ENCODE measurements at places on chromosomes 2 and 18.

GRCh38 chr2:151947813-151948165 is 119.6 kb upstream of the ARL5A start:
- no peak for DNase-seq

DNA sequence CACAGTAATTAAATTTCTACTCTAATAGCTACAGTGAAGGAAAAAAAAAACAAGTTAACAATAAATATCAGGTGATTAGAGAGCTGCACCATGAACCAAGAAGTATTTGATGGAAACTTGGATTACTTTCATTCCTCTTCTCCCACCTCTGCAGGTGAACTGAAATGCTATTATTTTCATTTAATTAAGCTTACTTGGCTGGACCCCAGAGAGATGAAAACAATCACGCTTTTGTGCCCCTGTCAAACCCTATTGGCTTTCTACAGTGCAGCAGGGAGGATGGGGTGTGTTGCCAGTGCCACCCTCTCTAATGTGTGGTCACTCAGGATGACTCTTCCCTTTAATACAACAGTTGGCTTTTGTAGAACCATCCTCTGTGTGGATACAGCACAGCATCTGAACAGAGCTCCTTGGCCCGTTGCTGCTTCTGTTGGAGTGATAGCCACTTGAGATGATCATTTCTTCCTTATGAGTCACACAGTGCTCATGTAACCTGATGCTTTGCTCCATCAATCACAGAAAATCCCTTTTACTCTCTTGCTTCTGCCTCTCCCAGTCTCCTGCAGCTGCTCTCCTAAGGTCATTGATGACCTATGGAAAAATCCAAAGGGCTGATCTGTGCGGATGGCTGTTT is 5.5 kb upstream of the ARL4C start:
- DNase-seq, result no peak

- no peak for DNase-seq
Observed at GRCh38 chr18:8659609-8660242, 45.6 kb upstream of the MTCL1 start.

- peak; percentile 86 for DNase-seq
Observed at GRCh38 chr2:230658877-230659652, 53.6 kb upstream of the CAB39 start.

DNA sequence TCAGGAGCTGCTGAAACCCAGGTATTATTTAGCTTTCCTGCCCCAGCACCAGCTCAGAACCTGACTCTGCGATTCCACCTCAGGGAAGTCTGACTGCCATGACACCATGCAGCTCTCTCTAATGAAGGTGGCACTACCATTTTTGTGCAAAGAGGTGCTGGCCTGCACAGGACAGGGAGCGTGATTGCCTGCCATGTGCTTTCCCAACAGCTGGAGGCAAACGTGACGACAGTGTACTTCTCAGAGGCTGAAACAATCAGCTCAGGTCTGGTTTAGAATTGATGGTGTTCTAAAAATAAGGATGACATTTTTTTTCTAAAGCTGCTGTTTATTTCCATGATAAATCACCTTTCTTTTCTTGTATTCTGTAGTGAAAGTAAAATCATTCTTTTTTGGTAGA is 75.2 kb upstream of the TTC39C start:
- no peak for DNase-seq

DNA sequence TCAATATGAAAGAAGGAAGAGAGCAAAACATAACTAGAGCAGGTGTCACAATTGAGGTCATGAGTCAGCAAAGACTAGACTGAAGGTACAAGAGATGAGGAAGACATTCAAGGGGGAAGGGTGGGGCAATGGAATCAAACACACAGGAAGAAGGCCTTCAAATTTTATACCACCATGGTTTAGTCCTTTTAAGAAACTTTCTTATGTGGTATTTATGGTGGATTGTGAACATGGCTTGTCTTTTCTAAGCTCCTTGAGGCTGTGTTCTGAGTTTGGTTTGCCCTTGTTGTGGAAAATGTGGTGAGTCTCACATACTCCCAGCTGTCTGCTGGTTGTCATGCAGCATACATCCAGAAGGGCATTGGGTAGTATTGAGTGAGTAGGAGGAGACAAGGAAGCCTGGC is 62.1 kb downstream of the NABP1 start:
- peak; percentile 35 for DNase-seq

DNA sequence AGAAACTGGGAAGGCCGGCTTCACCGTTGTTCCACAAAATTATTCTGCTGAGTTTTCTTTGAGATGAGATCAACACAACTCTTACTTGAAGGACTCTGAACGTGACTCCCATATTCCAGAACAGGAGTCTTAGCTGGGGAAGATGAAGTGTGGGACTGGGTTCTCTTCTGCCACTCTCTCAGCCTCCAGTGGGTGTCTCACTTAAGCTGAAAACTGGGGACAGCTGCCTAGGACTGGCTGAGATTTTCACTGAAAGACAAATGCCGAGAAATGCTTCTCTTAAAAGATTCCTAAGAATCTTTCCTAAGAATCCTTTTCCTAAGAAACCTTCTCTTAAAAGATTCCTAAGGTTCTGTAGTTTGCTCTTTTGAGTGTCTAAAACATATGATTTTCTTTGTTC is 156.6 kb upstream of the LHCGR start:
- no peak for DNase-seq

DNA sequence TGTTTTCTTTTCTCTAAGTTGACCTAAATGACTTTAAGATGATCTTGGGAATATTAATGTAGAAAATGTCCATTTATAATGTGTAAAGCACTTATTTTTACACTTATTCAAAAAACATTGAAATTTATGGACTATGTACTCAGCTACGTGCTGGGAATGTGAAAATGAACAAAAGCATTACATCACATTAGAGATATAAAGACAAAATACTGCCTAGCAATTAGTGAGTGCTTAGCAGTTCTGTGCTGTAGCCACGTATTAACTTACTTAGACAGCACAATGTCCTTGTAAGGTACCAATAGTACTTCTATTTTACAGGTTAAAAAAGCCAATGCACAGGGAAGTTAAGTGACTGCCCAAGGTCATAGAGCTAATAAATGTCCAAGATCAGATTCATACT is 103.8 kb upstream of the TTN start:
- no peak for DNase-seq

GRCh38 chr2:227163485-227163997 is 464 bp downstream of the COL4A4 start:
- no peak for DNase-seq

- no peak for DNase-seq
Observed at GRCh38 chr18:45863469-45863868, 38.0 kb downstream of the SIGLEC15 start.

DNA sequence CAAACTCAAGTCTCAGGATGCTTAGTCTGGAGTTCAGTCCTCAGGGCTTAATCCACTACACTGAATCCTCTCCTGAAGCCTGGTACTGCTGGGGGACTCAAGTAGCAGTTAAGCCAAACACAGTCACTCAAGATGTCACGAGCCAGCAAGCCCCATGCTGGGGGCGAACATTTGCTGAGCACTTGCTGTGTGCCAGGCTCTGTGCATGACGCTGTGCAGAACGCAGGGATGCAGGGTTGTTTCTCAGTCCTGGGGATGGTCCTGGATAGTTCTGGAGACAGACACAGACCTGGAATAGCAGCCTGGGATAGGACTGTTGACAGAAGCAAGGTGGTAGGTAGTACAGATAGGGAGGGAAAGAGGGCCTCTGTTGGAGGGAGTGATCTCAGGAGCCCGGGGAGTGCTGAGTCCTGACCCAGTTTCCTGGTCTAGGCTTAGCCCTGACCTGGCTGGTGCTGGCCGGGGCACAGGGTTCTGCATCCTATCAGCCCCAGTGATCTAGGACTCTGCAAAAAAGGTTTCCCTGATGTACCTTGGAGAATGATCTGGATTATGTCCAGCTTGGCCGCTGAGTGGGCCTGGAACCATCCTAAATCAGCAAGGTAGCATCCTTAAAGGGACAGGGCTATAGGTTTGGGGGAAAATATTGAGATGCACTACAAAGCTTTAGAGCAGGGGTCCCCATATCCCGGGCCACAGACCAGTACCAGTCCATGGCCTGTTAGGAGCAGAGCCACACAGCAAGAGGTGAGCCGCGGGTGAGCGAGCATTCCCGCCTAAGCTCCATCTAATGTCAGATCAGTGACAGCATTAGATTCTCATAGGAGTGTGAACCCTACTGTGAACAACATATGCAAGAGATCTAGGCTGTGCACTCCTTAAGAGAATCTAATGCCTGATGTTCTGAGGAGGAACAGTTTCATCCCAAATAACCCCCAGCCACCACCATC is 54.7 kb upstream of the OTOF start:
- no peak for DNase-seq

DNA sequence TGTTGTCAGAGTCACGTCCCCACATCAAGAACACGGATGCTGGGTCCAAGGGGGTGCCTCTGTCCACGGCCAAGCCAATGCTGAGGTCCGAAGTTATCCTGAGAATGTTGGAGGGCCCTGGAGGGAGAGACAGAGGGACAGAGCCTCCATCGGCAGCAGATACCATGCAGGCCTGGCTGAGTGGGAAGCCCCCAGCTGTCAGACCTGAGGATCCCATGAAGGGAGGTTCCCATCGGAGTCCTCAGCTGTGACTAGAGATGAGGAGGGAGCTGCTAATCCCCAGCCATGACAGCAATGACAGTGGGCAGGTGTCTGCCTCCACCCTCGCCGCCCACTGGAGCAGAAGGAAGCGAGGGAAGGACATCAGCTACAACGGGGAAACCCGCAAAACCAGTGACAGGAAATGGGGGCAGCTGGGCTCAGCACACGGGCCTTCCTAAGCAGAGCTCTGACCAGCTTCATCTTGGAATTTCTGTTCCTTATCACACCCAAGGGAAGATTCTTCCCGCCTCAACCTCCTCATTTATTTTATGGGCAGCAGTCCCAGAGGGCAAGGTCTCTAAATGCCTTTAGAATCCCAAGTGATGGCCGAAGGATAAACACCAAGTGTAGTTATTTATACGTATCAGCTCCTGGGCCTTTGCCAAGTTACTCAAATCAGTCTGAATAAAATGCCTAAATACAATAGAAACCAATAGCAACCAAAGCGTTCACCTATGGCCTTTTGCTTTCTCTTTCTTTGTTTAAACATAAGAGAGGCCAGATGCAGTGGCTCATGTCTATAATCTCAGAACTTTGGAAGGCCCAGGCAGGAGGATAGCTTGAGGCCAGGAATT is 32.2 kb downstream of the FAM178B start:
- DNase-seq, result peak; percentile 30

- DNase-seq, result no peak
Observed at GRCh38 chr2:41180387-41180786, 728.5 kb upstream of the SLC8A1 start.

GRCh38 chr2:153584244-153584643 is 105.7 kb upstream of the RPRM start:
- no peak for DNase-seq

GRCh38 chr2:109131777-109132176 is 2.8 kb downstream of the SH3RF3 start:
- DNase-seq, result no peak

GRCh38 chr2:167115541-167115940 is 227.3 kb downstream of the XIRP2 start:
- no peak for DNase-seq

DNA sequence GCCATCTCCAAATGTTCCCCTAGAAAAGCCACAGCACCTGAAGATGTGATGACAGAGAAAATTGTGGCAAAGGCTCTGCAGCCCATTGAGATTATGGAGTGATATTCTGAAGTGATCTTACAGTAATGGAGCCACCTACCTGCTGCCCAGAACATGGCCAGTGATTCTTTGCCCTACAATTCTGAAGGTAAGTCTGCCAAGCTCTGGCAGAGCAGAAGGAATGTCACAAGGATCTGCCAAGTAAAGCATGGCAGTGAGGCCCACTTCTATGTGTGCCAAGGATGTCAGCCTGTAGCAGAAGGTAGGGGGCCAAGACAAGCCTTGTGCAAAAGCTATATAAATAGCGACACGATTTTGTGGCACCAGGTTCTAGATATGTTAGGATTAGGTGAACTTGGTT is 155.1 kb downstream of the RND3 start:
- no peak for DNase-seq

- DNase-seq, result no peak
Observed at GRCh38 chr2:162062559-162062958, 11.5 kb downstream of the DPP4 start.

GRCh38 chr2:219017201-219017931 is 23.9 kb downstream of the CFAP65 start:
- DNase-seq, result no peak

DNA sequence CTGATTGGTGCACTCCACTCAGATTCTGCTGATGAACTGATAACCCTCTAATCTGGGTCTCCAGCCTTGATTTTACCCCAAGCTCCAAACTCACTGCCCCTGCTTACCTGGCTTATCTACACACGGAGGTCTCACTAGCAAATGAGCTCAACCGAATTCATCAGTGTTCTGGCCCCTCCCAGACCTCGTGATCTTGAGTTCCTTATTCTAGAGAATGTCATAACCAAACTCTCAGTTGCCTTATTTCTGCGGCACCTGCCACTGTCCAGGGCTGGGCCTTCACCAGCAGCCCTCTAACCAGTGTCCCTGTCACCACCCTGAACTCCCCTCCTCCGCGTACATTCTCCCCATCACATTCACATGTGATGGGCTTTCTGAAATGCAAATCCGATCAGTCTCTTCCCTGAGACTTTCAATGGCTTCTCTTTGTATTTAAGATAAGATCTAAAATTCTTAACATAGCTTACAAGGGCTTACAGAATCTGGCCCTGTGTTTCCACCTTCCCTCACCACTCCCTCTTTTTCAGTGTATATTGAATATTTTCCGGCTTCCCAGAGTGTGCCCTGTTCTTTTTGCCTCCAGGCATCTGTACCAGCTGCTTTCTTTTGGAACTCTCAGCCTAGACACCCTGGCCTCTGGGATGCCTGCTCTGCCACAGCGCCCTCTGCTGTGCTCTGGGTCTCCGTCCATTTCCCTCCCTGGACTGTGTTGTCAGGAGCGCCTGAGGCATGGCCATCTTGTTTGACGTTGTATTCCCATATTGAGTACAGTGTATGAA is 31.1 kb downstream of the NAB1 start:
- DNase-seq, result peak; percentile 78

- DNase-seq, result no peak
Observed at GRCh38 chr2:190637281-190637734, 11.6 kb upstream of the NAB1 start.

DNA sequence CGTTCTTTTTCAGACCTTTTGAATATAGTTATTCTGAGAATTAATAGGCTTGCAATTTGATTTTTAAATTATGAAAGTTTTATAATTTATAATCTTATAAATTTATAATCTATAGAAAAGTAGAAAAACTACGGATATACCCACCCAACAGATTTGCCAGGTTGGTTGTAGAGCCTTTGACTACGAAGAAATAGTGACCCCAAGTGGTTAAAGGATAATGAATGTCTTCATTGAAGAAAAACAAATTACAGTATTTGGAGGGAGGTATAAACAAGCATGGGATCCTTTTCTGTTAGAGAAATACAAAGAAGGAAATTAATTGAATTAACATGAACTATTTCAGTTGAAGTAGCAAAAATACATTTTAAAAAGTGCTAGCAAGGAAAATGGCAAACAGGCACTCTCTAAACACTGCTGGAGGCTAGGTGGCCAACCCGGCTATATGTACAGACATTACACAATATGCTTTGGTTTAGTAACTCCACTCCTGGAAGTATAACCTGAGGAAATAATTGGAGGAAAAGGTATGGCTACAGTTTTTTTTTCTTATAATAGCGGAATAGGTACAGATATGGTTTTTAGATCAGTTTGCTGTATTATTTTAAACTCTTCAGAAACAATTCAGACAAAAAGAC is 110.9 kb downstream of the MIB1 start:
- DNase-seq, result no peak

All from activated T-cell treated with anti-CD3 and anti-CD28 coated beads, Interleukin-2, amount 50 U/mL, for 48 hours (primary cell).